Naive thymus-derived CD8-positive, alpha-beta T cell (primary cell): ENCODE measurements at places on chromosomes 4 and X.

- DNase-seq = no peak
These were observed 39.6 kb downstream of the SMAD1 start for GRCh38 chr4:145521282-145521681.

DNA sequence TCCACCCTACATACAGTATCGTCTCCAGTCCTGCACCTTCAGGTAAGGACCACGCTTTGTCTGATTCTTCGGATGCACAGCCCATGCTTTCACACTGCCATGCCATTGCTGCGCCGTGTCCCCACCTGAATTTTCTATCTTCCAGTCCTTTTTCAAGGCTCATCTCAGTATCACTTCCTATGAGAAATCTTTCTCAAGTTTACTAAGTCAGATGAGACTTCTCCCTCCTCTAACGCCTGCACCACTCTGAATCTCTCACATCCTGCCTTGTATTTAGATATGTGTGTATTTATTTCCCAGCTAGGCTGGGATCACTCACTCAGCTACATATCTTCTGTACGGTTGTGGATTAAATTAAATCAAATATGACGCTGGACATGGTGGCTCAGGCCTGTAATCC is 116.8 kb downstream of the SMIM20 start:
- no peak for DNase-seq

DNA sequence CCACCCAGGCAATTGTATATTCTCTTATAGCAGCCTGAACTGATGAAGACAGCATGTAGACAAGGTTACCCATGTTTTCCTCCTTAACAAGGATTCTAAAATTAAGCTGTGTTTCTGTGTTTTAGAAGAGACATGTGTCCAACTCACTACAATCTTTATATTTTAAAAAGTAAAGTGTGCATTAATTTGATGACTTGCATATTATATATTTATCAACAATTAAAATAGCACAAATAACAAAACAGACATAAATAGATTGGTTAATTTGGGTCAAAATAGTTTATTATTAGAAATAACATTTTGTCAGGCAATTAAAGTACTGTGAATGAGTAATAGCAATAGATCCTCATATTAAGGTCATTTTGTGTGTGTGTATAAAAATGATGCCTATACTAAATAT is 357.1 kb downstream of the PDGFC start:
- no peak for DNase-seq

DNA sequence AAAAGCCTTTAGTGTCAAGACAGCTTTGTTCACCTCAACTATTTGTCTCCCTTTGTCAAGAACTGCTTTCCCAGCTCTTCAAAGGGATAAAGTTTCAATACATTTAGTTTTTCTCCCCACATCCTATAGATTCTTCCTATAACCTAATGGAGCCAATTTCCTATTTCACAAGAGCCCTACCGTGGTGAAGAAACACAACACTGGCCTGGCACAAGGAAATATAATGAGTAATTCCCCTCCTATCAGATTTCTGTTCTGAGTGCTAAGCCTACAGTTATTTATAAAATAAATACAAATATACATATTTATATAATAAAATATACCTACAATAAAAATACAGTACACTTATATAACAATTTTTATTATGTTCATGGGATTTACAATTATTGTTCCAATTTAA is 89.9 kb downstream of the SHISA3 start:
- no peak for DNase-seq

DNA sequence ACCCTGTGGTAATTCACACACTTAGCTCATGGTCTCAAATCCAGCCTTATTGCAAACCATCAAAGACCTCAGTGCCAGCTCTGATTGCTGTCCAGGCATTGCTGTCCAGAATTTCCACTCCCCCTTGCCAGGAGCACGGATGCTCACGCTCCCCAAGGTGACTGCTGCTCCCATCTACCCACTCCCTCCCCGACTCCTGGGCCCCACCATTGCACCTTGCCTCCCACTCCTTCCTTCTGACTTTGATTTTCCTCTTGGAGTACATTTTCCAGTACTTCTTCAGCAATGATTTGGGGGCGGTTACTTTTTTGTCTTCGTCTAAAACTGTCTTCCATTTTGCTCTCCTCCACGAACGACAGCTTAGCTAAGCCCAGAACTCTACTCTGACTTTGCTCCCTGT is 11.5 kb downstream of the ZFYVE28 start:
- DNase-seq = no peak

DNA sequence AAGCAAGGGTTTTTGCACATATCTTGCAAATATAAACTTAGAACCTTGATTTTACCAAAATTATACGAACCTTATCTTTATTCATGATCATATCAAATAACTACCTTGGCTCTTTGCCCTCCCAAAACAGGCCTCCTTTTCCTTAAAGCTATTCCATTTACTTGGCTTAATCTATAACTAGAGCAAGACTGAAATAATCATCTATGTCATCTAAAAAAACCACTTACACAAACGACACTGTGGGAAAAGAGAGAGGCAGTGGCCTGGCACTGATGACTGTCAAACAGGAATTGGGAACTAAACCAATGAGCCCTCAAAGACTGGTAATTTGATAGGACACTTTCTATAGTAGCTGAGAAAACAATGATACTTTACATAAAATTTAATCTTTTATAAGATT is 11.7 kb upstream of the PTPN13 start:
- DNase-seq = no peak

DNA sequence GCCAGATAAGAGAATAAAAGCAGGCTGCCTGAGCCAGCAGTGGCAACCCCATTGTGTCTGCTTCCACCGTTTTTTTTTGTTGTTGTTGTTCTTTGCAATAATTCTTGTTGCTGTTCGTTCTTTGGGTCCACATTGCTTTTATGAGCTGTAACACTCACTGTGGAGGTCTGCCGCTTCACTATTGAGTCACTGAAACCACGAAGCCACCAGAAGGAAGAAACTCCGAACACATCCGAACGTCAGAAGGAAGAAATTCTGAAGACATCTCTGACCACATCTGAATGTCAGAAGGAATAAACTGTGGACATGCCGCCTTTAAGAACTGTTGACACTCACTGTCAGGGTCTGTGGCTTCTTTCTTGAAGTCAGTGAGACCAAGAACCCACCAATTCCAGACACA is 110.5 kb downstream of the PCDH18 start:
- no peak for DNase-seq

- DNase-seq = no peak
These were observed 272.9 kb upstream of the KLF3 start for GRCh38 chr4:38390969-38391545.

DNA sequence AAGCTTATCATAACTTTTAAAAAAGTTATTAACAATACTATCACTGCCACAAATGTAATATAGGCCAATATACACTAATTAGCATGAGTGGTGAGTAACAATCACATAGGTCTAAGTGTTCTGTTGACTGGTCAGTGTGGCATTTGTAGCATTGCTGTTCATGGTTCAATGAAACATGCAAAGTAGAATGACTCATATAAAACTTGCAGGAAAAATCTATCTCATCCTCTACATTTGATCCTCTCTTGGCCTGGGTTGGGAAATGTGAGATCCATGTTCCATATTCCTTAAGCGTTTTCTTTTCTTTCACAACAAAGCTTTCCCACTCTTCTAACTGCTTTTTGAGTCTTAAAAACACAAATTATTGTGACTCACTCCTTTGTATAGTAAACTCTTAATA is 1418.7 kb downstream of the FSTL5 start:
- no peak for DNase-seq
